Activated CD4-positive, alpha-beta T cell treated with anti-CD3 and anti-CD28 coated beads for 48 hours (primary cell): ENCODE measurements at places on chromosomes 1 and 21.

DNA sequence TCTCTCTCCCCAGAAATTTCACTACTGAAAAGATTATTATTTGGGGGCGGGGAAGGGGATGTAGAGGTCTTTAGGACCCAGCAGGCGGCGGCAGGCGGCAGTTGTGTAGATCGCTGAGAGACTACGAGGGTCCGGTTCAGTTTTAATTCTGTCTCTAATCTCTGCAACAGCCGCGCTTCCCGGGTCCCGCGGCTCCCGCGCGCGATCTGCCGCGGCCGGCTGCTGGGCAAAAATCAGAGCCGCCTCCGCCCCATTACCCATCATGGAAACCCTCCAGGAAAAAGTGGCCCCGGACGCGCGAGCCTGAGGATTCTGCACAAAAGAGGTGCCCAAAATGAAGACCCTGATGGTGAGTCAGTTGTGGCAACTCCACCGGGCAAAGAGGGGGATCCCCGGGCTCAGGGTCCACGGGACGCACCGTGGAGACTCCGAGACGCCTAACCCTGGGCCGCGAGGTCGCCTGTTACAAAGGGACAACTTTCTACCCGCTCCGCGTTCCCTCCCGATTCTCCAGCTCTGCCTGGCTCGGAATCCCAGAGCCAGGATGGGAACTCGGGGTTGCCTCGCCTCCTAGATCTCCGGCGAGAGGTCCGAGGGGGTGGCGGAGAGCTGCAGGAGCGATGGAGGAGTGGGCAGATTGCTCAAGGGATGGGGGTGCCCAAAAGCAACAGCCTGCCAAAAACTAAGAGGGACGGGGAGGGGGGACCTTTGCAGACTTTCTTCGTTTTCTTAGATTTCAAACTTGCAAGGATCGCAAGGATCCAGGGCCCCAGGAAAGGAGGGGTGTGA lies at the start of gene ST6GALNAC5:
ST6GALNAC5 (plus strand) TSS at position 139 of the 789 bp plus-strand sequence.
- peak; percentile 5 for DNase-seq

- no peak for DNase-seq
Measured at GRCh38 chr1:150020711-150021110, 10.2 kb upstream of the OTUD7B start.

DNA sequence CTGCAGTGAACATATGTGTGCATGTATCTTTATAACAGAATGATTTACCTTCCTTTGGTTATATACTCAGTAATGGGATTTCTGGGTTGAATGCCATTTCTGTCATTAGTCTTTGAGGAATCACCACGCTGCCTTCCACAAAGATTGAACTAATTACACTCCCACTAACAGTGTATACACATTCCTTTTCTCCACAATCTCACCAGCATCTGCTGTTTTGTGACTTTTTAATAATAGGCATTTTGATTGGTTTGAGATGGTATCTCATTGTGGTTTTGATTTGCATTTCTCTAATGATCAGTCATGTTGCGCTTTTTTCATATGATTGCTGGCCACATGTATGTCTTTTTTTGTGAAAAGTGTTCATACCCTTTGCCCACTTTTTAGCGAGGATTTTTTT lies 680.5 kb downstream of the PTPRC start:
- no peak for DNase-seq

DNA sequence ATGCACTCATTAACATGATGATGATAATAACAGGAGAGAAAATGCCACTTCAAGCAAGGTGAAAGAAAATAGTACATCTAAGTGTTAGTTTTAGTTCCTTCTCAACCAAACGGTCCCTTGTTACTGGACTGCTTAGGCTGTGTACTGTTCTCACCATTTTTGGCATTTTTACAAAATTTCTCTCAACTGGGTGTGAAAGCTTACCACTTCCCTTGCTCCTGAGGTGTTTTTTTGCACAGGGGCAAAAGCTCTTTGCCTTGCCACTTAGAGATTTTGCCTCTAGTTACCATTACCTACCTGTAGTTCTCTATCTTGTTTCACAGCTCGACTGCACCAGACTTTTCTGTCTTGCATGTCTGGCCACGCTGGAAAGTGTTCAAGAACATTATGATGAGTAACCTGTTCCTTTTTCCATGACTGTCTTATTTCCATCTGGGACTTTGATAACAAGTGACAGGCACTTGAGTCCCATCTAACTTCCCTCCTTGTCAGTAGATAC lies 10.7 kb downstream of the NEK7 start:
- peak; percentile 33 for DNase-seq

GRCh38 chr1:116259663-116260062 lies 113.4 kb upstream of the ATP1A1 start:
- DNase-seq = no peak

GRCh38 chr1:4684136-4684535 lies 29.7 kb downstream of the AJAP1 start:
- no peak for DNase-seq

- DNase-seq = no peak
Measured at GRCh38 chr1:186498695-186499389, 37.9 kb upstream of the PDC start.

- no peak for DNase-seq
Measured at GRCh38 chr1:183061194-183061593, 38.0 kb downstream of the LAMC1 start.

DNA sequence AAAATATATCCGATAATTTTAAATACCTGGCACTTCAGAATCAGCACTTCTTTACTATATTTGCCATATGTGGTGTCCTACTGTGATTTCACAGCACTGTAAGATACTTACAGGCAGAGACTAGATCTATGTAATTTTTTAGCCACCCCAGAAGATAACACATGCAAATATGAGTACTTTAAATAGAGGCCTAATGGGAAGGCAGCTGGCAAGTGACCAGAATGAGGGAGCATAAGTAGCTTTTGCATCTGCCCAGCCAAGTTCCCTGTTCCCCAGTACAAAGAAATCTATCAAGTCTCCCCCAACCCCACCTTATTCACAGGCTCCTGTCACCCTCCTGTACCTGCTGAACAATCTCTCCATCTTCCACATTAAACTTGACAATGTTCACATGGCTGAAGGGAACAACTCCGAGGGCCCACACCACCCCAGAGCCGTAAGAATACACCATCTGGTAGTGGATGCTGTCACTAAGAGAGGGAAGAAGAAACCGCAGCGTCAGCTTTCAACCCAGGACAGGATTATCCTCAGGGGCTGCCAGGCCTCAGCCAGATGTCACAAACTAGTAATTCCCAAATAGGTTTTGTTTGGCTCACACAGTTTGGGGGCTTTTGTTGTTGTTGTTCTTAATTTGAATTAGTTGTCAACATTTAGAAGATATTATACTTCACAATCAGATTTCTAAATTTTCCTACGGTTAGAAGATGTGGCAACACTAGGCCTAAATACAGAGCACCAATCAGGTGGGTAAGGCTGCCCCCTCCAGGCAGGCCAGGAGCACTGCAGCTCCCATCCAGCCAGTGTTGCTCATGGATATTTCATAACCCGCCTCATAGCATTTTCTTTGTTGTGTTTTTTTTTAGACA lies 10.4 kb downstream of the EMC1 start:
- DNase-seq = peak; percentile 81

GRCh38 chr1:230303069-230303468 lies 123.1 kb downstream of the PGBD5 start:
- no peak for DNase-seq
